ENCODE measurements at places on chromosomes 5 and 9. TPM values are rescaled to one million over a fixed set of nuclear protein-coding genes. Genes with fewer than 3 reads are reported as not detected.

FABP6 gene
- not detected for total RNA-seq

MARCOL gene
- not detected for total RNA-seq

SOX30 gene
- total RNA-seq: not detected

FAM200C gene
- not detected for total RNA-seq

MCTP1 gene
- total RNA-seq: 0.44 TPM

IRX1 gene
- not detected for total RNA-seq

C9orf50 gene
- 0.19 TPM for total RNA-seq
